ENCODE measurements at places on chromosomes 5 and 9.

DNA sequence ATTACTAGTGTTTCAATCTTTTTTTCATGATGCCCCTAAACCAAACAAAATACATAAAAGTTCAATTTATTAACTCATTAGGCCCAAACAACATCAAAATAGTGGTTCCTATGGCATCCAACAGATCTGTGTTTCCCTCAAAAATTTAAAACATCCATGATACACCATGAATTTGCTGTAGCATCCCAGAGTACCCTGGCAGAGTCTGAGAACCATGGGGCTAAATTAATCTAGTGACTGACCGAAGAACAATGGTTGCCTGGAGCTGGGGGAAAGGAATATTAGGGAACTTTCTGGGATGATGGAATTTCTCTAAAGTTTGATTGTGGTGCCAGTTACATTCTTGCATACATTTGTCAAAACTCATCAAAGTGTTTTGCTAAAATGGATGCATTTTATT, 79.5 kb upstream of the TRIO start:
- ATAC-seq, result no peak

GRCh38 chr5:55636683-55637082, 75.4 kb downstream of the SLC38A9 start:
- peak; percentile 62 for ATAC-seq

GRCh38 chr5:179170606-179171005, 110.4 kb downstream of the ZNF354C start:
- ATAC-seq, result no peak

DNA sequence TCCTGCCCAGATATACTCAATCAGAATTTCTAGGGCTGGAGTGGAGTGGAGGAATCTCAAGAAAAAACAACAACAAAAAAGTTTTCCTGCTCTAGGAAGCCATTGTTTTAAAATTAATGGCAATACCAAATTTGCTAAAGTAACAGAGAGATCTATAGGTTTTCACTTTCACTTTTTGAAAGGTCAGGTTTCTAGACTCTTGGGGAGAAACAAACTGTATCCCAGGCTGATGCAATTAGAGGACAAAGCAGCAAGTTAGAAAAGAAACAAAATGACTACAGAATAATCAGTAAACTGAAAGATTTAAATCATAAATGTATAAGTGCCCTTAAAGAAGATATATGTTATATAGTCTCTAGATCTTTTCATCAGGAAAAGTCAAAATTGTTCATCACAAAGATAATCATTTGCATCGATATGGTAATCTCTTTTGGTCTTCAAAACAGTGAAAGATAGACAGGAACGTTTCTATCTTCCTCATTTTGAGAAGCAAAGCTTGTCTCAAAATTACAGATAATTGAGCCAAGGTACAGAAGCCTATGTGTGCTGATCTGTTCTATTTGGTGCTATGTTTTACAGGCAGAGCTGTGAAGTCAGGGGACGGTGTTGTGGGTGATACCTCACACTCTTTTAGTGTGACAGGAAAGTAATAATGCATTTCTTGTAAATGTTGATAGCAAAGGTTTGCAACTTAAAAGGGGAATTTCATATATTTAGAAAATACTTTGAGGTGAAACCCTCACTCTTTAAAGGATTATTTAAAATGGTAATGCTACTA, 1746.6 kb upstream of the C9orf72 start:
- ATAC-seq, result peak; percentile 40

GRCh38 chr5:42720251-42720650, 36.4 kb upstream of the CCDC152 start:
- no peak for ATAC-seq

GRCh38 chr5:170315154-170315553, 17.6 kb upstream of the LCP2 start:
- ATAC-seq, result no peak

GRCh38 chr5:52938226-52938625, 50.9 kb upstream of the ITGA2 start:
- no peak for ATAC-seq

DNA sequence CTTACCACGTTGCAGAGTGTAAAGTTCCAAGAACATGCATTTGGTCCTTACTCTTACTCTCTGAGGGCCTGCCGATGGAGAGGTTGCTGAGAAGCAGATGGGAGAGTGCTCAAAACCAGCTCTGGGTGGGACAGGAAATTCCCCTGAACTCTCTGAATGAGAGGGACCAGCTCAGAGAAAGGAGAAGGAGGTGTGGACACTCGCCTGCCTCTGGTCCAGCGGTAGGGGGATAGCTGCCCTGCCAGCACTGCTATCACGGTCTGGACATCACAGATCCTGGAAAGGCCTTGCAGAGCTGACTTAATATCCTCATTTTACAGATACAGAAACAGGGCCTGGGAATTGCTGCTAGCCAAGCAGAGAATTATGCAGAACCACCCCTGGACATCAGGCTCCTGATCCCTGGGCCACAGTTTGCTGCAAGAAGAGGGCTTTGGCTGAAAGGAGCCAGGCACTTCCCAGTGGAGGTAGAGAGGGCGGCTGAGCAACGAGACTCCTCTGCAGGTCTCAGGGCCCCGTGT, 4.9 kb downstream of the TRAF1 start:
- ATAC-seq, result peak; percentile 47

GRCh38 chr9:8823131-8823895, 1023.7 kb upstream of the DMAC1 start:
- ATAC-seq, result no peak

GRCh38 chr9:27426511-27427271, 97.4 kb upstream of the IFNK start:
- peak; percentile 54 for ATAC-seq

All from SK-N-SH treated with all-trans-retinoic acid at 6 μM for 48 hours (cell line).